CD4-positive, alpha-beta T cell treated with Interleukin-6 at 100 ng/mL for 8 hours (primary cell): ENCODE measurements at places on chromosomes 12 and 14.

DNA sequence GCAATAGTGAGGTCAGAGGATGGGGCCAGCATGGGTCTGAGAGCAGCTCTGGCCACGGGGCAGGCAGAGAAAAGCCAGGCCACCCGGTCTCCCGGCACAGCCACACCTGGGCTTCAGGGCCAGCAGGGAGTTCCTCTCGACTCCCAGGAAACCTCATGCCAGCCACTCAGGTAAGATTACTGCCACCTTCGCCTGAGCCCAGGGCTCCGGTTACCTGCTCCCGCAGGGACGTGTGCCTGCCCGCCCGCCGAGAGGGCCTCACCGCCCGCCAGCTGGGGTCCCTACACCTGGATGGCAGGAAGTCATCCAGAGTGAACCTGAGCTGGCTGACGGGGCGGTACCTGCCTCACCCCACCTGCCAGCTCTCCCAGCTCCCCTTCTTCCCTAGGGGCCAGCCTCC, 7.3 kb downstream of the JAG2 start:
- no peak for DNase-seq

DNA sequence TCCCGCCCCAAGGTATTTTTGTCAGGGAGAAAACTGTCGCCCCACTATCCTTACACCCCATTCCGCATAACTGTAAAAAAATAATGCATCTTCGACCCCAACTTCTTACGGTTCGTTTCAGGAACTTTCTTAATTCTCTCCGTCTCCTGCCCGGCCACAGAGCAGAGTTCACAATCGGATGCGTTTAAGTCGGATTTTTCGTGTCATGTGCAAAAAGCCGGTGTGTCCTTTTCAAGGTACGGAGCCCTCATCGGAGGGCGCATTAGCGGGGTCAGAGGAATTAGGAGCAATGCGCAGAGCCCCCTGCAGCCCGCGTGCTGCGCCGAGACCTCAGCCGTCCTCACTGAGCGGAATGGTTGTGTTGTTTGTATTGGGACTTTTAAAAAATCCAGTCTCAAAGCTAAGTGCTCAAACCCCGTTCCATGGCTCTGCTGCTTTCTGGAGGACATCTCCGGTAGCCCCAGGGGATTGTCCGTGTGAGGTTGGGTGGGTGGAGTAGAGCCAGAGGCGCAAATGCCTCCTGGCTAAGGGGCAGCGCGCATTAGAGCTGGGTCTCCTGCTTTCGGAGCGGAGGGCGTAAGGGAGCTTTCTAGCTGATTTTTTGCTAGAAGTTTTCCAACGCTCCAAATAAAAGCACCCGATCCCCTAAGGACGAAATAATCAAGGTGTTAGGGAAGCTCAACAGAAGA, 3.9 kb upstream of the GSC start:
- DNase-seq = no peak

- no peak for DNase-seq
Observed at GRCh38 chr14:98456231-98456630, 815.8 kb downstream of the BCL11B start.

DNA sequence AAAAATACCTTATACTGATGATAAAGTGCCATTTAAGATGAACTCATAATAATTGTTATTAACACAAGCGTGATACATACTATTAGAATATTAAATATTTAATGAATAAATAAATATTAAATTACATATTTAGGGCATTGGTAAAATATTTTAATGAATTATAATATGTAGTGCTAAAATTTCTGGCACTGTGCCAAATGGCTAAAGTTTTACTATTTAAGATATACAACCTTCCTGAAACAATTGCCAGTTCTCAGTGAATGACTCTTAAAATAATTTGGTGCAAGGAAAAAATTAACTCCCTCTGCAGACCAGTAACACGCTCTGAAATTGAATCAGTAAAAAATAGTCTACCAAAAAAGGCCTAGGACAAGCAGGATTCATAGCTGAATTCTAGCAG, 428.9 kb upstream of the ATXN7L3B start:
- DNase-seq = no peak

- DNase-seq = no peak
Observed at GRCh38 chr12:62834971-62835547, 99.9 kb downstream of the PPM1H start.

DNA sequence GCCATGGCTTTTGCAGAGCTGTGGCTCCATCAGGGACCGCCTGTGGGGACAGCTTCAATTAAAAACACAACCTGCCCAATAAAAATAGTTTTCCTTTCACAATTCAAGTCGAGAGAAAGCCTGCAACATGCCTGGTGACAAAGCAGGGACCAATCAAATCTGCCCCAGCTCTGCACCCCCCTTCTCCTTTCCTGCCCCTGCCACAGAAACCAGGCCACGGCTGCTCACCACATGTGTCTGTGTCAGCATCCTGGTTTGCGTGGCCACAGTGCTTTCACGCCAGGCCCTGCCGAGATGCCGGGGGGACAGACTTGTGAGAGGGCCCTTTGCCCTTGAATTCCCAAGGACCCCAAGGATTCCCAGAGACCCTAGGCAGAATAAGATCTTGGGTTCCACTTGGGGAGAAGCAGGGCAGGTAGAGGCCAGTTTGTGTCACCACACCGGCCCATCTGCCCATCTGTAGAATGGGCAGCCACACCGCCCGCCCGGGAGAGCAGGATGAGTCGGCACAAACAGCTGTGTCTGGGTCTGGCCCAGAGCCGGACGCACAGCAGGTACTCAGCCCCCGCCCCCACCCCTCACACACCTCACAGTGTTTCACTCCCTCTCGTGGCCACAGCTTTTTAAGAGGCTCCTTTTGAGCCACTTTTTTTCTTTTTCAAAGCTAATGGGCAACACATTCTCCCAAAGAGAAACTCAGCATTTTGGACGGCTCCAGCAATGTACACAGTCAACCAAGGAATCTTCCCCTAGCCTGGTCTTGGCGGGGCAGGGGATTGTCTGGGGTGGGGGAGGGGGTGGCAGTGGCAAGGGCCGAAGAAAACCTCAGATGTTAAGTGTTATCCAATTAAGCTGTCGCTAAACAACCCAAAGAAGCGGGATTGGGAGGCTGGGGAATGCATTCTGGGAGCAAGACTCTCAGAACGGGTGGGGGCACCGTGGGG, 41.5 kb downstream of the BCL11B start:
- DNase-seq = peak; percentile 87

DNA sequence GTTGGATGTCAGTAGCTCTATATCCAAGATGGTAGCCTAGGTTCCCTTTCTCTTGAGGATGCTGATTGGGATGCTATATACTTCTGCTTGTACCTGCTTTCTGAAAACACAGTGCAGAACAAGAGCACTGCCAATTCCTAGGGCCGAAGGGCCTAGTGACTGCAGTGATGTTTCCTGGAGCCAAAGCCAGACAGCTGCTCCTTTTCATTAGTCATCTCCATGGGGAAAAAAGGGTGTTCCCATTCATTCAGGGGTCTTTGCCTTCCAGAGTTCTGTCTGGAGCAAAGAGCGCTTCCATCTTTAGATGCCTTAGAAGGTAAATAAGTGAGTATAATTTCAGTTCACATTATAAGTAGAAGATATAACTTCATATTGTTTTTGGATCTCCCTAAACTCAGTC, 85.5 kb downstream of the PTPRB start:
- no peak for DNase-seq

DNA sequence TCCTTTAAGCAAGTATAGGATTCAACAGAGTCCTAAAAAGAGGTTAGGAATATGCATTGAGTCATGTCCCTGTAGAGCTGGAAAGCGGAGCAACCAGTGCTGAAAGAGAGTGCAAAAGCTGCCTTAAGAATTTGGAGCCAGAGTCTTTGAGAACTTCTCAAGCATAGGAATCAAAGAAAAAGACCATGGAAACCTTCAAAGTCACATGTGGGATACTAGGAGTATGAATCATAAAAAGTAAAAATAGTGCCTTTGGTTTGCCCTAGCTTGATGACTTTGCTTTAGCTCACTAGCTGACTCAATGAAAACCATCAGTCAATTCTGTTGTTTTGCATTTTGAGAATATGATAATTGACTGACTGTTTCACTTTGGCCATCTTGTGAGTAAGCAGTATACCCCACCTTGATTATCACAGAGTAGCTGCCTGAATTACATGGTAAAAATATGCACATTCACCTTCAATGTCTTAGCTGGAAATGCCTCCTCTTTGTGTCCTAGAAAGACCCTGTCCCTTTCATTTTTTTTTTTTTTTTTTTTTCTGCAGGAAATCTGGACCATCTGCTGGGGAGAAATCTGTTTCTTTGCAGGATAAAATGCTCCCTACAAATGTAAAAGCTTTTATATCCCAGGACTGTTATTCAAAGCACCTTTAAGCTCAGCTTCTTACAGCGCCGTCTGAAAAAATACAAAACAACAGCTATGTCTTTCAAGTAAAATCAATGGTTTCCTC, 248.6 kb upstream of the KRR1 start:
- no peak for DNase-seq

DNA sequence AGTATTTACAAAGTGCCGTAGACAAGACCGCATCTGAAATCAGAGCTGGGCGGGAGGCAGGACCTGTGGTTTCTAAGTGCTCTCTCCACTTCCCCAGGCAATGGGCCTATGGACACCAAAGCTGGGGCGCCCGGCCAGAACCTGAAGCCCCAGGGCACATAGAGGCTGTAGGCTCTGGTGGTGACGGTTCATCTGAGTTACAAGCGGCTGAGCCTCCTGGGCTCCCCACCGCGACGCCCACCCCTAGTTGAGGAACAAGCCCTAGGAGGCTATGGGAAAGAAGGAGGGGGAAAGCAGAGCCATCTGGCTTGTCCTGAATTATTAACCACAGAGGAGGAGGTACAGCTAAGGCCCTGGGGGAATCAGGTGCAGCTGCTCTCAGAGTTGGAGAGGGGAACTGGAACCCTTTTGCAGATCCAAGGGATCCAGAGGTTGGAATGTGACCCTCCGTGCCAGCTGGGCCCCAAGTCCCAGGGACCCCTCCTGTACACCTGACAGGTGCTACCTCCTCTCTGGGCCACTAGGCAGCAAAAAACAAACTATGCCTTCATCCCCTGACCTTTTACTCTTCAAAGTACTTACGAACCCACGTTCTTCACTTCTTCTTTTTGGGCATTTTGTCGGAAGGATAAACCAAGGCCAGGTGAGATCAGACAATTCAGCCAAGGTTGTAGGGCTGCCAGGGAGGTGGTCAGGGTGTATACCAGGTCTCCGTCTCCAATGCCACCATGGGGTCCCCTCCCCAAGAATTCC, 77.2 kb downstream of the ARL6IP4 start:
- no peak for DNase-seq

GRCh38 chr14:51473351-51473750, 178.4 kb upstream of the FRMD6 start:
- no peak for DNase-seq

DNA sequence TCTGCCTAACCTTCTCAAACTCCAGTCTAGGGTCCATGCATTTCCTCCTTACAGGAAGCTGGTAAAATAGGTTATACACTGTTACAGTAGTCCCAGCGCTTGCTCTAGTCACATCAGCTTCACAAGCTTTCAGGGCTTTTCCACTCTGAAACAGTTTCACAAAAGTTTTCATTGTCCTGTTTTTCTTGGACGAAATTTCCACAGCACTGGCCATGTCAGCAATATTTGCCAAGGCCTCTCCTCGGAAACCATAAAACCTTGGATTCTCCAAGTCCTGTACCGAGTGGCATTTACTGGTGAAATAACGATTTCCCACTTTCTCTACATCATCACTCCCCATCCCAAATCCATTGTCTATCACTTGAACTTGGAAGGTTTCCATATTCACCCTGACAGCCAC, 2.1 kb downstream of the MLH3 start:
- DNase-seq = no peak

- DNase-seq = no peak
Observed at GRCh38 chr14:93964281-93964680, 12.1 kb downstream of the ASB2 start.

DNA sequence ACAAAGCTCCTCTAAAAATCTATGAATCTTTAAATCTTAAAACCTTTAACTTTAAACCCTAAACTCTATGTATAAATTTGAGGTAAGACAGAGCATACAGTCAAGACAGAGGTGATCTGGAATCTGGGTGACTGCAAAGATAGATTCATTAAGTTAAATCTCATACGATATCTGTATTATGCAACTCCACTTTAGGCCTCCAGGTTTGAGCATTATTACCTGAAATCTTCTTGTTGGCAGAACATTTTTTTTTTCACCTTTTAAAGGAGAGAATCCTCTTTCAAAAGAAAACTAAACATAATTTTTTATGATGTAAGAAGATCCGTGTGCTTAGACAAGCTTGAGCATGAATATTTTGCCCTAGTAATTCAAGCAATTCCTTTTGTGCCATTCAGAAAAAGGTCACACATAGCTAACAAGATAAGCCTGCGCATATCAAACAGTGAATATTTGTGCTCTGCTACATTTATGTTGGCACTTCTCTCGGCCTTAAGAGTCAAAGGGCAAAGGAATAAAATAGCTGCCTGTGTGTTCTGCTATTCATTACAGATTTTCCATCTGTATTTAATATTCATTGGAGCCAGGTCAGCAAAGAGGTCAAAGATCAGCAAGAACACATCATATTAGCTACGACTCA, 163.3 kb downstream of the TMTC3 start:
- no peak for DNase-seq

DNA sequence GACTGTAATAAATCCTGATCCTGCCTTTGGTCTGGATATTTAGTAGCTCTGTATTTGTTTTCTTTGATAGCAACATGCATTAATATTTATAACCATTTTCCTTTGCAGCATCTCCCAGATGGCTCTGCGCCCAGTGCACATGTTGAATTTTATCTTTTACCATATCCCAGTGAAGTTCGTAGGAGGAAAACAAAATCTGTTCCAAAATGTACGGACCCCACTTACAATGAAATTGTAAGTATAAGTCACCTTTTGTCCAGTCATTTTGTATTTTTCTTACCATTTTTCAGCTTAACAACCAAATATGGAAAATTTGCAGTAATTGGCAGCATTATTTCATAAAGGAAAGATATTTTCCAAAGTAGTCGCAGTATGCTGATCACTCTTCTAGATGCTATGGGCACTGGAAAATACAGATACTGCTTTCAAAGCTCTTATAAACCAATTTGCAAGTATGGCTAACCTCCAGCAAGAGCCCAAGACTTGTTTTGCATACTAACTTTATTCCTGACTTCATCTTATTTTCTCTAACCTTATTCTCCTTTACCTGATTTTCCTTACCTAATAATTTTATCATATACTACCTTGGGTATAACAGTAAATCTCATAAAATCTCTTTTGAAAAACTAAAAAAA, 97.4 kb downstream of the PLCZ1 start:
- DNase-seq = no peak

DNA sequence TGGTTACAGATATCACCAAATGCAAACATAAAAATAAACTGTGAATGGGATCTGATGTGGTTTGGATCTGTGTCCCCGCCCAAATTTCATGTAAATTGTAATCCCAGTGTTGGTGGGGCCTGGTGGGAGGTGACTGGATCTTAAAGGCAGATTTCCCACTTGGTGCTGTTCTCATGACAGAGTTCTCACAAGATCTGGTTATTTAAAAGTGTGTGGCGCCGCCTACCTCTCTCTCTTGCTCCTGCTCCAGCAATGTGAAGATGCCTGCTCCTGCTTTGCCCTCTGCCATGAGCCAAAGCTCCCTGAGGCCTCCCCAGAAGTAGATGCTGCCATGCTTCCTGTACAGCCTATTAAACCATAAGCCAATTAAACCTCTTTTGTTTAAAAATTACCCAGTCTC, 47.8 kb downstream of the SLC25A21 start:
- DNase-seq = no peak
